ENCODE measurements at places on chromosomes 11 and 22.

GRCh38 chr11:79039122-79039521 lies 401.7 kb downstream of the TENM4 start:
- no peak for DNase-seq

- no peak for DNase-seq
Observed at GRCh38 chr22:38203090-38203810, 1.5 kb downstream of the MAFF start.

GRCh38 chr11:109247071-109247470 lies 174.9 kb upstream of the C11orf87 start:
- DNase-seq = peak; percentile 87

DNA sequence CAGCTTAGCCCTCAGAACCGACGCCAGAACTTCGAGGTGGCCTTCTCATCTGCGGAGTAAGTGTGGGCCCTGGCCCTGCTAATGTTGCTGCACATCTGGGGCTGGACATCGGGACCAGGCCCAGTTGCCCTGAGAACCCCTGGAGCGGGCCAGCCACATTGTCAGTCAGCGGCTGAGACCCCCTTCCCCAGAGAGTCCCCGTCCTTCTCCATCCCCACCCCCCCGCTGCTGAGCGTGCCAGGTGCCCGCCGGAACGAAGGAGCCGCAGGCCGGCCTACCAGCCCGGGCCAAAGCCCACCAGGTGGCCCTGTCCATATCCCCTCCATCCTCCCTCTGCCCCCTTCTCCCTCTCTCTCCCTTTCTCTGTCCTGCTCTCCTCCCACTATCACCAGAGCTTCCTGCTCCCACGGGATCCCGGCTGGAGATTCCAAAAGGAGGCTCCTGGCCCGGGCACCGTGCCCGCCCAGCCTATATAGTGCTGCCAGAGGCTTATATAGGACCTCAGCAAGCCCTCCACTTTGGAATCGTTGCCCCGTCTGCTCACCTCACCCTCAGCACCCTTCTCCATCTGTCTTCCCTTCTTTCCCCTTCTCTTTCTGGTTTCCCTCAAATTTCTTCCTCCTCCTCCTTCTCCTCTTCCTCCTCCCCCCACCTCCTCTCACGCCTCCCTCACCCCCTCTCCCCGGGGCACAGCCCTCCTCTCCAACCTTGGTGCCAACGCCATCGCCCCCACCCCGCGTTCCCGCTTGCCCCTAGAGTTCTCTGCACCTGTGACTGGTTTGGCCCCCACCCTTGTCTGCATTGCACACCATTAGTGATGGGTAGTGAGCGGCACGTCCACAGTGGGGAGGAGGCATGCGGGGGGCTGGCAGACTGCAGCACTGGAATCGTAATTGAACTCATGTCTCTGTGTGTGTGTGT lies 7.3 kb downstream of the SELENOM start:
- DNase-seq = no peak
